ENCODE measurements at places on chromosomes 7 and 10. TPM values are rescaled to one million over a fixed set of nuclear protein-coding genes. Genes with fewer than 3 reads are reported as not detected.

The CALML5 gene
- total RNA-seq, result 0.41 TPM

The MUC12 gene
- not detected for total RNA-seq

The SFTPA1 gene
- not detected for total RNA-seq

The PTPRN2 gene
- 3.1 TPM for total RNA-seq

The NPSR1 gene
- not detected for total RNA-seq

The UNCX gene
- total RNA-seq, result not detected

The PARD3 gene
- 129 TPM for total RNA-seq

The MSANTD7 gene
- 17.3 TPM for total RNA-seq

The GHRHR gene
- not detected for total RNA-seq

The ZNF277 gene
- total RNA-seq, result 32.5 TPM

The SCIN gene
- 9.5 TPM for total RNA-seq

The NEBL gene
- 26.2 TPM for total RNA-seq
